Activated CD4-positive, CD25-positive, alpha-beta regulatory T cell (primary cell): ENCODE measurements at places on chromosomes 5 and 9.

GRCh38 chr5:73213566-73213998 lies 40.6 kb downstream of the TMEM174 start:
- no peak for DNase-seq

- DNase-seq = no peak
Observed at GRCh38 chr5:142608081-142608480, 77.8 kb downstream of the FGF1 start.

- DNase-seq = no peak
Observed at GRCh38 chr9:128294142-128294541, 18.1 kb downstream of the SWI5 start.

DNA sequence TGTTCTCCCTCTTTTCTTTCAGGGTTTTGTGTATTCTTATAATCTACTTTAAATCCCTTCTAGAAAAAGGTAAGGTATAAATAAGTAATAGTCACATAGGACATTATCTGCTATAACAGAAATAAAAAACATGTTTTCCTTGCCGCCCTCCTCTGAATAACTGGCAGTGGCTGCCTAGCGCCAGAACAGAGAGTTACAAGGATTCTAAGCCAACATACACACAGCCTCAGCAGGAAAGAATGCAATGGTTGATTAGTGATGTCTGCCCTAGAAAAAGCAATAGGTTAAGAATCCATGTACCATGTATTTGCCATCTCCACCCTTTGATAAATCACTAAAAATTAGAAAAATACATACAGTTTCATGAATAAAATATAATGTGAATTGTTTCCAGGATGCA lies 4.9 kb downstream of the MED27 start:
- no peak for DNase-seq

GRCh38 chr9:26520141-26520540 lies 372.5 kb downstream of the CAAP1 start:
- no peak for DNase-seq

- DNase-seq = no peak
Observed at GRCh38 chr9:37032713-37033112, 1.4 kb downstream of the PAX5 start.

DNA sequence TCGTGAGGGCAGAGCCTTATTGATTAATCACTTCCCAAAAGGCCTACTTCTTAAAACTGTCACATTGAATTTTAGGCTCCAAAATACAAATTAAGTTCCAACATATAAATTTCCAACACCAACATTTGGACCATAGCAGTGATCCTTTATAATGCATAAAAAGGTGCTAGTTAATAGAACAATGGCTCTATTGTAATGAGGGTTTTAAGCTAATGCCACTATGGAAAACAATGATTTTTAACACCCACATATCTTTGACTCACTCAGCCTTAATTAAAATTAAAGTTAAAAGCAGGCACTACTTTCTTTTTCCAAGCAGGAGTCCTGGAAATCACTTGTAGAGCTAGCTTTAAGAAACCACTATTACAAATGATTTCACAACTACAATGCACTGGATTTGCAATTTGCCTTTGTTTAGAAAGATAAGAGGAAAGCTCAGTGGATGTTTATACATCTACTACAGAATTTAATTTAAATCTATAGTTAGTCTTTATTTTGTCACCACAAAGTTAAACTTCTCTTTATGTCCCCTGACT lies 41.8 kb downstream of the DPYSL3 start:
- DNase-seq = no peak

GRCh38 chr9:103942200-103942599 lies 151.9 kb upstream of the SMC2 start:
- no peak for DNase-seq

GRCh38 chr5:92599217-92599810 lies 981.7 kb downstream of the NR2F1-AS1 start:
- DNase-seq = no peak

- no peak for DNase-seq
Observed at GRCh38 chr5:126461838-126462237, 38.6 kb downstream of the GRAMD2B start.
